NCI-H345 (cell line): ENCODE measurements at places on chromosomes 11 and 22.

DNA sequence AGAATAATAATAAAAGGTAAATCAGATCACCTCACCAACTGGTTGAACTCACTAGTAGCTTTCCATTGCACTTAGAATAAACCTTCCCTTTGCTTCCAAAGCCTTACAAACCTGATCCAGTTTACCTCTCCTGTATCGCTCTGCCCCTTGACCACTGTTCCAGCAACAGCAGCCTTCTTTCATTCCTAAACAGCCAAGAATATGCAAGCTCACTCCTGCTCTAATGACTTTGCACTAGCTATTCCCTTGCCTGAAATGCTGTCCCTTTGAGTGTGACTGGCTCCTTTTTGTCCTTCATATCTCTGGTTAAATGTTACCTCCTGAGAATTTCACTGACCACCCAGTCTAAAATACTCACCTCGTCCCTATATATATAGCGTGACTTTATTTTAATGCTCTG is 9.6 kb upstream of the PIK3C2A start:
- DNase-seq: no peak

- peak; percentile 10 for DNase-seq
These were observed 1.9 kb upstream of the THAP7 start for GRCh38 chr22:21003782-21004181.

GRCh38 chr11:99695106-99695505 is 674.4 kb downstream of the CNTN5 start:
- DNase-seq: no peak

GRCh38 chr22:48950151-48950915 is 877.3 kb downstream of the BRD1 start:
- no peak for DNase-seq

GRCh38 chr11:116207019-116207418 is 565.8 kb downstream of the BUD13 start:
- no peak for DNase-seq

- no peak for DNase-seq
These were observed 691.6 kb downstream of the OPCML start for GRCh38 chr11:132840660-132841059.

DNA sequence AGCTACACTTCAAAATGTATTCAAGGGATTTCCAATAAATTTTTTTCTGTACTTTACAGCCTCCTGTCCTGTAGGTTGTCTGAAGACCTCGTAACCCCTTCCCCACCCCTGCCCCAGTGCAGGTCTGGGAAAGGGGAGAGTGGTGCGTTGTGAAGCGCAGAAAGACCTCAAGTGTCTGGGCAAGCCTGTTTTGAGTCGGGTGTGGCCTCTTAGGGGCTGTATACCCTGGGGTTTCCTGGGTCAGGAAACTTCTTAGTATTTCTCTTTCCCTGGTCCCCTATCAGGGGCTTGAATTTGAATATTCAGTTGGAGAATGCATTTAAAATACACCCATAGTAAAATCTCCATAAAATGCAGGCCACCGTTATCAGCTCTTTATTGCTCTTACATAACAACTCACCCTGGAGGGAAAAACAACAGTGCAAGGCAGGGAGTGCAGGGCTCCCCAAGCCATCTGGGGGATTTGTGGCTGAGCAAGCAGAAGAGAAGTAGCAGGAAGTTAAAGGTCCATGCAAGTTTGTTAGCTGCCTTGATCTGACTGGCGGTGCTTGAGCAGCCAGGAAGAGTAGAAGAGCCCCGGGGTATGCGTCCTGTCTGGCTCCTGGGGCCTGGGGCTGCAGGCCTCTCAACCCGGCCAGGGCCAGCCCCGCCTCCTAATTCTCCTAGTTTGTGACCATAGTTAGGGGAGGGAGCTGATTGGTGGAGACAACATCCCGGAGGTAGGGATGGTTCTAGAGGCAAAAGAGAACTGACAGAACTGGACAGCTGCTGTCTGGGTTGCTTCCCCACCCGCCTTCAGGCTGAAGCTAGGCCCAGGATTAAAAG is 25.7 kb downstream of the ARHGAP1 start:
- DNase-seq: no peak

GRCh38 chr11:130278745-130279144 is 36.0 kb downstream of the ZBTB44 start:
- no peak for DNase-seq

- DNase-seq: no peak
These were observed 37.1 kb upstream of the CARS1 start for GRCh38 chr11:3094223-3094824.

DNA sequence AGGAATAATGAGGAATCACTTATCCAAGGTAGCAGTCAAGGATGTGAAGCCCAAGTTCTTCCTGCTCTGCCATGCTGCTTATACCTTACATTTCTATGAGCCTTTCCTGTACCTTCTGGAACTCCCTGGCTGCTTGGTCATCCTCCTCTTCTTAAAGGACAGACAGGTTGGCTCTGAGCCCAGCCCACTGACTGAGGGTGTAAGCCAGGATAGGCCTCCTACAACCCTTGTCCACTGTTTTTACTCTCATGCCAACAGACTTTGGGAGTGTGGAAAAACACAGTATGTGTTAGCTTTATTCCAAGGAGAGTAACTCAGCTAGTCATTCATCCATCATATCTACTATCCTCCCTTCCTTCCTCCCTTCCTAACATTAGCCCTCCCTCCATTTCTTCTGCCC is 47.5 kb downstream of the IRAG1 start:
- DNase-seq: no peak
